ENCODE measurements at places on chromosomes 3 and 15. TPM values are rescaled to one million over a fixed set of nuclear protein-coding genes. Genes with fewer than 3 reads are reported as not detected.

TMEM207 gene
- not detected for total RNA-seq

UBA5 gene
- total RNA-seq: 38.4 TPM

SEMA5B gene
- total RNA-seq: not detected

DNA sequence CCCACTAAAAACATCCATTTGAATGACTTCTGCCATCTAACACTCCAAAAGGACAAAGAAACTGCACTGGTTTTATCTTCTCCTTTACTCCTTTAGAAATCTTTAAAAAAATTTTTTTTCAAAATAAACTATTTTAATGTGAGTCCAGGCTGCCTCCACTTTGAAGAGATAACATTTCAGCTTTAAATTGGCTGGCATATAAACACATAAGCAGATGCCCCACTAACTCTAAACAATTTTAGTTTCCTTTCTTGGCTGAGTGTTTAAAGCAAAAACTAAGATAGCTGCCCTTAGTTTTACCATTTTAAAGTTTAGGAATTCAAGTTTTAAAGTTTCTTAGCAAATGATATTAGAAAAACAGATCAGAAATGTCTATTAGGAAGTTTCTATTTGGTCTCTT is 39.9 kb downstream of the PDZRN3 start:
- no peak overlapping the region for H3K4me3 ChIP-seq
- no peaks in the 10 kb centered on the region for H3K27me3 ChIP-seq
- DNase-seq: no peak
- H3K27ac ChIP-seq: no peak overlapping the region
- peaks cover 16% of the 10 kb centered on the region for H3K4me1 ChIP-seq
- H3K36me3 ChIP-seq: no peaks in the 10 kb centered on the region

GRCh38 chr3:45312836-45313493 is 75.4 kb upstream of the LARS2 start:
- H3K4me3 ChIP-seq: no peak overlapping the region
- H3K4me1 ChIP-seq: no peaks in the 10 kb centered on the region
- H3K36me3 ChIP-seq: no peaks in the 10 kb centered on the region
- DNase-seq: no peak
- H3K27ac ChIP-seq: no peak overlapping the region

DNA sequence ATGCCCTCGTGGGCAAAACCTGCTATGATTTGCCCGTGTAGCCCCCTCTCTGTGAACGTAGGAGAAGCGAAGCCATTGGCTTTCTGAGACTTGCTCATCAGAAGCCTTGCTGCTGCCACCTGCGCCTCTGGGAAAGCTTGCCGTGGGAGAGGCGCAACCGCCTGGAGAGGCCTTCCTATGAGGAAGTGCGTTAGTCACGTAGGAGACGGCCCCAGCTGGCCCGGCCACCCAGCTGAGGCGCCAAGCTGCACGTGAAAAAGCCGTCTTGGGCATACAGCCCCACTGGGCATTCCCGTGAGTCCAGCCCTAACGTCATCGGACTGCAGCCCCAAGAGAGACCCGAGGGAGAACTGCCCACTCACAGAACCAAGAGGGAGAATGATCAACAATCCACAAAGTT is 49.1 kb upstream of the TJP1 start:
- no peaks in the 10 kb centered on the region for H3K27me3 ChIP-seq
- H3K36me3 ChIP-seq: no peaks in the 10 kb centered on the region
- no peak for DNase-seq
- peaks cover 12% of the 10 kb centered on the region for H3K4me1 ChIP-seq

GRCh38 chr3:183959214-183959613 is 58.5 kb downstream of the ABCC5 start:
- no peaks in the 10 kb centered on the region for H3K27me3 ChIP-seq
- H3K4me3 ChIP-seq: no peak overlapping the region
- peaks cover 41% of the 10 kb centered on the region for H3K36me3 ChIP-seq
- no peak overlapping the region for H3K27ac ChIP-seq
- no peaks in the 10 kb centered on the region for H3K4me1 ChIP-seq
- no peak for DNase-seq

- peaks cover 82% of the 10 kb centered on the region for H3K36me3 ChIP-seq
- H3K27ac ChIP-seq: no peak overlapping the region
- H3K4me3 ChIP-seq: no peak overlapping the region
- DNase-seq: peak; percentile 42
- H3K4me1 ChIP-seq: no peaks in the 10 kb centered on the region
Measured at GRCh38 chr15:25059698-25060471, 105.1 kb downstream of the SNRPN start.

- peaks cover 2% of the 10 kb centered on the region for H3K36me3 ChIP-seq
- H3K27ac ChIP-seq: peak overlapping the region; percentile 8
- H3K4me3 ChIP-seq: no peak overlapping the region
- no peaks in the 10 kb centered on the region for H3K27me3 ChIP-seq
- H3K4me1 ChIP-seq: peaks cover 9% of the 10 kb centered on the region
Measured at GRCh38 chr3:179046497-179047353, 24.9 kb downstream of the ZMAT3 start.

GRCh38 chr15:64716452-64716851 is 58.9 kb downstream of the RBPMS2 start:
- DNase-seq: no peak
- H3K27ac ChIP-seq: no peak overlapping the region
- H3K27me3 ChIP-seq: no peaks in the 10 kb centered on the region
- H3K4me3 ChIP-seq: no peak overlapping the region

GRCh38 chr15:39625856-39626255 is 45.0 kb downstream of the THBS1 start:
- no peaks in the 10 kb centered on the region for H3K36me3 ChIP-seq
- no peak overlapping the region for H3K4me3 ChIP-seq
- no peaks in the 10 kb centered on the region for H3K27me3 ChIP-seq
- H3K4me1 ChIP-seq: peaks cover 24% of the 10 kb centered on the region

- H3K4me1 ChIP-seq: peaks cover 32% of the 10 kb centered on the region
- H3K4me3 ChIP-seq: no peak overlapping the region
- peaks cover 44% of the 10 kb centered on the region for H3K36me3 ChIP-seq
- H3K27me3 ChIP-seq: no peaks in the 10 kb centered on the region
- no peak for DNase-seq
Measured at GRCh38 chr3:48930590-48930989, 11.9 kb downstream of the ARIH2 start.

DNA sequence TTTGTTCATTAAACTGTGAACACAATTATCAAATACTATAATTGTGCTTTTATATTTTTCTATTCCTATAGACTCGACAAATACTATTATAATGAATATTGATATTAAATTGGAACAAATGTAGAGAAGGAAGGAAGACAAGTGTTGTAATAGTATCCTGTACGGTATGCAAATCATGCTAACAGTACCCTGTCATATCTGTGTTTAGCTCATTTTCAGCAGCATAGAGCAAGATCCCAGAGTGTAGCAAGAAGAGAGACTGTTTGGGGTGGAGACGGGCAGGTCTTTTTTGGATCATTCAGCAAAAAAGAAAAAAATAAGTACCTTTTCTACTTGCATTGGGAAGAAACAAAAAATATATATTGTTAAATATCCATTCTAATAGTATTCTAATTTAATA is 224.1 kb downstream of the TPRG1 start:
- no peak for DNase-seq
- no peak overlapping the region for H3K4me3 ChIP-seq
- H3K4me1 ChIP-seq: no peaks in the 10 kb centered on the region

- H3K4me1 ChIP-seq: peaks cover 79% of the 10 kb centered on the region
- DNase-seq: peak; percentile 64
- peak overlapping the region; percentile 70 for H3K4me3 ChIP-seq
- no peaks in the 10 kb centered on the region for H3K27me3 ChIP-seq
- H3K27ac ChIP-seq: peak overlapping the region; percentile 90
Measured at GRCh38 chr3:157530637-157531300, 27.6 kb upstream of the VEPH1 start.

GRCh38 chr3:33355611-33356010 is 78.4 kb downstream of the FBXL2 start:
- no peaks in the 10 kb centered on the region for H3K36me3 ChIP-seq
- no peak overlapping the region for H3K27ac ChIP-seq
- peaks cover 35% of the 10 kb centered on the region for H3K4me1 ChIP-seq
- peak overlapping the region; percentile 49 for H3K4me3 ChIP-seq

- peaks cover 88% of the 10 kb centered on the region for H3K36me3 ChIP-seq
- DNase-seq: no peak
- H3K4me1 ChIP-seq: no peaks in the 10 kb centered on the region
- no peaks in the 10 kb centered on the region for H3K27me3 ChIP-seq
- no peak overlapping the region for H3K27ac ChIP-seq
Measured at GRCh38 chr15:59154243-59154642, 49.3 kb downstream of the CCNB2 start.

GRCh38 chr3:125053304-125053699 is 2.5 kb downstream of the HEG1 start:
- H3K36me3 ChIP-seq: peaks cover 31% of the 10 kb centered on the region
- peak overlapping the region; percentile 99 for H3K27ac ChIP-seq
- no peaks in the 10 kb centered on the region for H3K27me3 ChIP-seq
- peak overlapping the region; percentile 72 for H3K4me3 ChIP-seq

DNA sequence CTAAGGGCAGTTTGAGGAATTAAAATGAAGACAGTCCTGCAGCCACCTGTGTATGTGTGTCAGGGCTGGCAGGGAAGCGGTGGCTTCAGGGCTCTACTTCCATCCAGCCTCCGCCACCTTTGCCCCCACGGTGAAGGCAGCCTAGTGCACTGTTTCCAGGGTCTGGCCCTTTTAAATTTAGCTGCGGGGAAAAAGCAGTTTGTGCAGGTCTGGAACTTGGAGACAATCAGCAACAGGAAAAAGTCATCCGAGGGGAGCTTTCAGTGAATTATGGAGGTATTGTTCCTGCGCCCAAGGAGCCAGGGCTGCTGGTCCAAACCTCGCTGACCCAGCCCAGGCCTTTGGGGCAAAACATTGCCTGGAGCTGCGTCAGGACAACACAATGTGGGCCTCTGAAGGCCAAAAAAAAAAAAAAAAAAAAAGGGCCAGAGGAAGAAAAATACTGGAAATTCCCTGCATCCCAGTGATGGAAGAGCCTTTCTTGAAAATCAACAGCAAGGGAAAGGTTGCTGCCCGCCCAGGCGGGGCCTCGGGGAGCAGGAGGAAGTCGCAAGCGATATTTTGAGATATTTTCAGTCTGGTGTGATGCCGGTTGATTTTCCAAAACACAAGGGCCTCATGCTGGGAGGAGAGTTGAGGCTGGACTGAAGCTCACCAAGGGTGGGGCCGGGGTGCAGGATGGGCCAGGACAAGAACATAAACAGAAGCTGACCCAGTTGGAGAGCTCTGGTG is 25.5 kb upstream of the FGD5 start:
- H3K27ac ChIP-seq: no peak overlapping the region
- peaks cover 7% of the 10 kb centered on the region for H3K27me3 ChIP-seq
- H3K36me3 ChIP-seq: no peaks in the 10 kb centered on the region
- H3K4me1 ChIP-seq: no peaks in the 10 kb centered on the region
- H3K4me3 ChIP-seq: no peak overlapping the region

- peak overlapping the region; percentile 98 for H3K27ac ChIP-seq
- no peak for DNase-seq
- H3K4me1 ChIP-seq: peaks cover 29% of the 10 kb centered on the region
- no peaks in the 10 kb centered on the region for H3K27me3 ChIP-seq
- peak overlapping the region; percentile 100 for H3K4me3 ChIP-seq
Measured at GRCh38 chr15:59687836-59688235, 1.3 kb downstream of the BNIP2 start.

GRCh38 chr3:159779883-159780282 is 208.8 kb upstream of the IL12A start:
- no peaks in the 10 kb centered on the region for H3K27me3 ChIP-seq
- H3K4me1 ChIP-seq: peaks cover 28% of the 10 kb centered on the region

DNA sequence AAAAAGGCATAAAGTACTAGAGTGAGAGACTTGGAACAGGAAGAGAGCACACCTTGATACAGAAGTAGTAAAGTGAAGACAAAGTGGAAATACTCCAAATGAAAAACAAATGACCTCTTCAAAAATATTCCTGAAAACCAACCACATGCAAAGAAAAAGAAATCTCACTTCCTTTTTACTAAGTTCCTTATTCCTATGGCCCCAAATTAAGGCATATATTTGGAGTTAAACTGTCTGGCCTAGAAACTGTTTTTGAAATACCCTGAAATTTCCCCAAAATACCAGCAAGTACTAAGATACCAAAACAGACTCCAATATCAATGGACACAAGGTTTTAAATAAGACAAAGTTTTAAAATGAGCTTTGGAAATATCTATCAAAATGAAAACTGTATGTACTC is 58.2 kb downstream of the ZNF148 start:
- no peak for DNase-seq
- H3K4me1 ChIP-seq: peaks cover 4% of the 10 kb centered on the region
- H3K27ac ChIP-seq: no peak overlapping the region
- H3K27me3 ChIP-seq: no peaks in the 10 kb centered on the region
- H3K36me3 ChIP-seq: peaks cover 14% of the 10 kb centered on the region
- no peak overlapping the region for H3K4me3 ChIP-seq

DNA sequence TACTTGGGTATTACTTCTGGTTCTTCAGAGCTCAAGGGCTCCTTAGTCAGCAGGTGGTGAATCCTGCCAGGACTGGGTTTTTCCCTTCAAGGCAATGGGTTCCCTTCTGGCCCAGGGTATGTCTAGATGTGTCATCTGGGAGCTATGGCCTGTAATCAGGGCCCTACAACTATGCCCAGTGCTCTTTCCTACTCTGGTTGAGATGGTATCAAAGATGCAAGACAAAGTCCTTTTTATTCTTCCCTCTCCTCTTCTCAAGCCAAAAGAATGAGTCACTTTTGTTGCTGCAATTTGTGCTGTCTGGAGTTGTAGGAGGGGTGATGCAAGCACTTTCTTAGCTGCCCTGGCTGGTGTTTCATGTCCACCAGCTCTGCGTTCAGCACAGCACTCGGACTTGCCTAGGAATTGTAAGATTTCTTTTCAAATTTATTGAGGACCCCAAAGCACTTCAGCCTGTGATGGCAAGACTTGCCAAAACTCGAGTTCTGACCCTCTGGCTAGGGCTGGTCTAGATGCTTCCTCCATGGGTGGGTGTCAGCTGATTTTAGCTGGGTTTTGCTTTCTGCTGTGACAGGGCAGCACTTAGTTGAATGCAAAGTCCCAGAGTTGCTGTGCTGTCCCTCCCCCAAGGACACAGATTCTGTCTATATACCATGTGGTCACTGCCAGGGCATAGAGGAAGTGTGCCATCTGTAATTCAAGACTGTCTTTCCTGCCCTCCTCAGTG is 129.2 kb upstream of the CBLB start:
- H3K4me3 ChIP-seq: peak overlapping the region; percentile 58
- H3K36me3 ChIP-seq: no peaks in the 10 kb centered on the region
- peaks cover 13% of the 10 kb centered on the region for H3K4me1 ChIP-seq
- no peaks in the 10 kb centered on the region for H3K27me3 ChIP-seq

DNA sequence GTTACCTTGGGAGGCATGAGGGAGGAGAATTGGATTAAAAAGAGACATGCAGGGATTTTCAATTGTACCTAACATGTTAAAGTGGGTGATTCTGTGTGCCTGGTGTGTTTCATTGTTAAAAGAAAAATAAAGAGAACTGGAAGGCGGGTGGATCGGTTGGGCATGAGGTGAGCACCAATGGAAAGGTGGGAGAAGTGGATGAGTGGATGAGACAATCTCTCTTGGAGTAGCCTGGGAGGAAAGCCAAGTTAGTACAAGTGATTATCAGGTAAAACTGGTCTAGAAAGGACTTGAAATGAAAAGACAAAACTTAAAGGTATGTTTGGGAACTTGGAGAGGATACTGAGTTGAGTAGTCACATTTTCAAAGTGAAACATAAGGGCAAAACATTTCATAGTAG is 12.1 kb downstream of the VEPH1 start:
- H3K27me3 ChIP-seq: no peaks in the 10 kb centered on the region
- no peak overlapping the region for H3K4me3 ChIP-seq
- H3K27ac ChIP-seq: no peak overlapping the region
